ENCODE measurements at places on chromosomes 12 and 14. TPM values are rescaled to one million over a fixed set of nuclear protein-coding genes. Genes with fewer than 3 reads are reported as not detected.

HOXC12 gene
- not detected for total RNA-seq

ABHD12B gene
- not detected for total RNA-seq

DNA sequence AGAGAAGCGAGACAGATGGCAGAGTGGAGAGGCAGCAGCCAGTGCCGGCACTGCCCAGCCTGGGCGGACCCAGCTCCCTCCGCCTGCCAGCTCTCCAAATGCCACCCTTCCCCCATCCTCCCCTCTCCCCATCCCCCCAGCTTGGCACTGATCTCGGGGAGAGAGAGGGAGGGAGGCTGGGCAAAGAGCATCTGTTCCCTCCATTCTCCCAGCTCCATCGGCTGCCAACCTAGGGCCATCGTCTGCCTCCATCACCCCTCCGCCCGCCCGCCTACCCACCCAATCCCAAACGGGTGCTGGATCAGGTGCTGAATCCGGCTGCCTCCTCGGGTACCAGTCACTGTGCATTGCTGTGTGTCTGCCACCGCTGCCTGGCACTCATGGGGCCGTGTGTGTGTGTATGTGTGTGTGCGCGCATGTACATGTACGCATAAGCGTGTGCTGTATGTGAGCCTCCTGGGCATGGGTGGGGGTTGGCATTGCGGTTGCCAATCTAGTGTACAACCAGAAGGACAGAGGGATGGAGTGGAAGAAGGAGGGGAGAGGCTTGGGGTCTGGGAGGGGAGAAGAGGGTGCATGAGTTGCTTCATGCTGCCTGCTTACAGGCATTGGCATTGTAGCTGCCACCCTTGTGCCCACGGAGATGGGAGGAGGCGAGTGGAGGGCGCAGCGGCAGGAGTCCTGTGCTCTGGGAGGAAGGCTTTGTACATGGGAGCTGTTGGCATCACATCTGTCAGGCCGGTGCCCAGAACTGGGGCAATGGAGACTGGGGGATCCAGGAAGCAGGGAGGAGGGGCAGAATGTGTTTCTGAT is 38.4 kb downstream of the ZFHX2 start:
- DNase-seq, result no peak

GRCh38 chr14:58288106-58288792 is 10.1 kb upstream of the ARID4A start:
- no peak for DNase-seq

- DNase-seq, result no peak
Observed at GRCh38 chr14:93269341-93270068, 62.4 kb downstream of the UBR7 start.
